Transverse colon (tissue), 4 donors: ENCODE measurements at places on chromosomes 2 and 18. TPM values are rescaled to one million over a fixed set of nuclear protein-coding genes. Genes with fewer than 3 reads are reported as not detected.
A peak's percentile ranks its signal among the peaks of the same experiment; 100 is the strongest.

The LYPD6 gene
- 2.2 TPM for total RNA-seq

The RAB6C gene
- total RNA-seq = 0.41 TPM

The CTLA4 gene
- total RNA-seq = 2.5 TPM

The C2orf72 gene
- 52.7 TPM for total RNA-seq

The LIMS3 gene
- total RNA-seq = 4.2 TPM

The INHA gene
- total RNA-seq = not detected

The CNGA3 gene
- 1.6 TPM for total RNA-seq

DNA sequence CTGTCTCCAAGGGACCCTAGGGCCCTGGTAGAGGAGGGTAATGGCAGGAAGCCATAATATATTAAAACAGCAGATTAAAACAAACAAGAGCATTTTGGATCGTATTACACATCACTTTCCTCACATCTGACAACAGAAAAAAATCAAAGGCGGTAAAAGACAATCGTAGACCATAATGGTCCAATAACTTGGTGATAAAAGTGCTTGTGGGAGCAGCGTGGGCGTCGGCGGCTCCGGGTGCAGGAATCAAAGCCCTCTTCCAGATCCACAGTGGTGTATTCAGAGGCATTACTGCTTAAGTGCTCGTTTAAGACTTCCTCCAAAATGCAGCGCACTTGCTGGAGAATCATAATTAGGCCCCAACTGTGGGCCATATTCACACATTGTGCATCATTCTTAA, 68.0 kb downstream of the FECH start:
- DNase-seq = peak; percentile 33

DNA sequence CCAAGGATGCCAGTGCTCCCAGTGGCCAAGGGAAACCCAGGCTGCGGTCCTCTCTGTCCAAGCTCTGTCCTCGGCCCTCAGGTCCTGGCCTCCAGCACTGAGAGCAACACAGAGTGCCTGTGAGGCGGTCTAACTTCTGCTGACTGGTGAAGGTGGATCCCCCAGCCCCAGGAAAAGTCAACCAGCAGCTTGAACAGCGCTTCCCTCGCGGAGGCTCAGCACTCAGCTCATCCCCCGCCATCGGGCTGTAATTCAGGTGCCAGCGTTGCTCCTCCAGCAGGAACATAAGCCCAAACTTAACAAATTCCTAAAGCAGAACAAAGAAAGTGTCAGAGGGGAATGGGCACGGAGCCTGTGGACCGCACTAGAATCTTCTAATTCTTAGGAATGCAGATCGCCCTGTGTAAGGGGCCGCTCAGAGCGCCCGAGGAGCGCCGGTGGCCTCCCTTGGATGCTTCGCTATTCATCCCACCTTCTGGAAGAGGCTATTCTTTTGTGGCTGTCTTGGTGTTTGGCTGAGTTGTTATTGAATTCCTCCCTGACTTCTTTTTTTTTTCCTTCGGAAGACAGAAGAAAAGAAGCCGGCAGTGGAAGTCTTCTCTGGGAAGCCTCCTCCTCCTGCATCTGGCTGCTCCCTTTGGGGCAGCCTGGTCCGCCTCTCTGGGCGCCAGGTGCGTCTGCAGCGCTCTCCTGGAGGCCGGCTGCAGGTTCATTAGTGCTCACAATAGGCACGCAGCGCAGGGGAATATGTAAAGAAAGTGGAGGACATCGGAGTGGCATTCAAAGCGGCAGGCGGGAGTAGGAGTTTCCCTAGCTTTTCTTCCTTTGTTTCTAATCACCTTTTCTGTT, 905.6 kb downstream of the TSN start:
- DNase-seq = no peak

- DNase-seq = no peak
These were observed 282.7 kb downstream of the DLGAP1 start for GRCh38 chr18:4172196-4173100.

GRCh38 chr2:118992740-118993391, 50.9 kb downstream of the MARCO start:
- no peak for DNase-seq

DNA sequence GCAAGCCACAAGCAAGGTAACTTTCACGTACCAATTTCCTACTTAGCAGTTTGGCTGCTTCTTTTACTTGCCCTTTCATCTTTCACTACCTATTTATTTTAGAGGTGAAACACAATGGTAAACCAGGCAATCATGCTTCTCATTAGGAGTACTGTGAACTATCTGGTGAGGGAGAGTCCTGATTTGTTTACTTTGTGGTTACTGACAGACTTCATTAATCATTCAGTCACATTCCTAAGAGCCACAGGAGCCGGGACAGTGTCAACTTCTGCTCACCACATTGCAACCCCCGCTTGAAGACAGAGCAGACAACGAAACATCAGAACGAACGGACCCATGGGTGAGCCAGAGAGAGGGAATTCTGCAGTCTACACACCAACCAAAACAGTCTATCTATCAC, 28.8 kb downstream of the TUBB6 start:
- DNase-seq = no peak

DNA sequence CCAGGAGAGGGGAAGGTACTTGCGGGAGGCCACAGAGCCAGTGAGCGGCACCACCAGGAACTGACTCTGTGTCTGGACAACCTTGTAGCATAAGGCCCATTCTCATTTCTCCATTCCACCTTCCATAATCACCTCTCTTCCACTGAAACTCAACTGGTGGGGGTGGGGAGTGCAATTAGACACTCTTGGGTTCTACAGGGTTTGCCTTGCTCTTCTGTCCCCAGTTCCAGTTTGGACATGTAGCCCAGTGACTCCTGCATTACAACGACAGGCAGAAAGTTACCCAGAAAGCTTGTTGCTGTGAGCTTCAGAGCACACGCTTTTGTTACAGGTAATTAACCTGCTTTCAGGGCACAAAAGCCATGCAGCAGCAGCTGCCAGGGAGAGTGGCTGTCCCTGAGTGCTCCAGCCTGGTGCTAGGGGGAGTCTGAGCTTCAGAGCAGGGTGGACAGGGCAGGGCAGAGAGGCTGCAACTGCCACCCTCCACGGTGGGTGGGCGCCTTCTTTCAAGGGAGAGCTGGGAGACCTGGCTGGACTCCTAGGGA, 65.2 kb downstream of the COPS8 start:
- DNase-seq = no peak

DNA sequence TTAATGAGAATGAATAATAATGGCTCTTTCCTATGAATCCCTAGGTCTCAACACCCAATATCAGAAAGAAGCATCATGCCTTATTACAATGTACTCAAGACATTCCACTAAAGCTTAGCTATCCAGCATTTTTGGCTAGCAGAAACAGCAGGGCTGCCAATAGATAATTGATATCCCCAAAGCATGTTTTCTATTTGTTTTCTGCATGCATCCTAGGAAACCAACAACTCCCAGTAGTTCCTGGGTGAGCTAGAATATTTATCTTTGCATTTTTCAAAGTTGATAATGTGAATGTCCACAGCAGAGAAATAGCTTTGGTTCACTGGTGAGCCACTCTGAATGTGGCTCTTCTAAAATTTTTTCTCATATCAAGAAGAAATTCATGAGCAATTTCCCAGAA, 5.8 kb upstream of the ANTXR1 start:
- DNase-seq = no peak

- DNase-seq = no peak
These were observed 124.6 kb downstream of the NCK2 start for GRCh38 chr2:105869341-105869740.

DNA sequence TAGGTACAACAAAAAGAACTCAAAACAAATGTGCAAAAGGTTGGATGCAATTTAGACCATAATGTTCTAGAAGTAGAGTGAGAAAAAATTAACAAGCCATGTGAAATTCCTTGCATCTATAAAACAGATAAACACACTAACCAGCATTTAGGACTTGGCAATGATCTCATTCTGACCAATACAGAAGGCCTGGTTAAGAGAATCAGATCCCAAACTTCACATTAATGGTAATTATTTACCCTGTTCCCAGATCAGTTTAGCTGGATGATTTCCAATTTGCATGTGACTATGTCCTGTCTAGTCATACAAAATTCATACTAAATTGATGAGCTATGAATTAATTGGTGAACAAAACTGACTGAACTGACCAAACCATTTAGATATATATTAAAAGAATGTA, 98.4 kb upstream of the FIGN start:
- no peak for DNase-seq

GRCh38 chr2:102295566-102295965, 15.8 kb upstream of the IL1RL1 start:
- no peak for DNase-seq

GRCh38 chr2:67046591-67046990, 350.5 kb upstream of the ETAA1 start:
- DNase-seq = no peak

GRCh38 chr2:52857722-52858121, 909.9 kb upstream of the CHAC2 start:
- DNase-seq = no peak

DNA sequence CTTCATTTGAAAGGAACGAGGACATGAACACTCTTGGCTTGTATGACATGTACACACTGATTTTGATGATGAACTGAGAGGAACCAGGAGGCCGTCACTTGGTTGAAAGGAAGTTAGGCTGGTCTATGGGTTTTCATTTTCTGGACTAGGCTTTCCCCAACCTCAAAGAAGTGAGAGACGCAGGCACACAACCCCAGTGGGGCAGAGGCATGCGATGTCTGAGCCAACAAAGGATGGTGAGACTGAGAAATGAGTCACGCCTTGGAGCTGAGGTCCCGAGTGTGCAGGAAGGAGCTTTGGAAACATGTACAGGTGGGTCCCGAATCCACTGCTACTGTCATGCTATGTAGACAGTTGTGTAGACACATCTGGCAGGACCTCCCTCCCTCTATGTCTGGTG, 24.1 kb downstream of the SIGLEC15 start:
- DNase-seq = no peak
